ENCODE measurements at places on chromosomes 16 and 17.
A peak's percentile ranks its signal among the peaks of the same experiment; 100 is the strongest.

DNA sequence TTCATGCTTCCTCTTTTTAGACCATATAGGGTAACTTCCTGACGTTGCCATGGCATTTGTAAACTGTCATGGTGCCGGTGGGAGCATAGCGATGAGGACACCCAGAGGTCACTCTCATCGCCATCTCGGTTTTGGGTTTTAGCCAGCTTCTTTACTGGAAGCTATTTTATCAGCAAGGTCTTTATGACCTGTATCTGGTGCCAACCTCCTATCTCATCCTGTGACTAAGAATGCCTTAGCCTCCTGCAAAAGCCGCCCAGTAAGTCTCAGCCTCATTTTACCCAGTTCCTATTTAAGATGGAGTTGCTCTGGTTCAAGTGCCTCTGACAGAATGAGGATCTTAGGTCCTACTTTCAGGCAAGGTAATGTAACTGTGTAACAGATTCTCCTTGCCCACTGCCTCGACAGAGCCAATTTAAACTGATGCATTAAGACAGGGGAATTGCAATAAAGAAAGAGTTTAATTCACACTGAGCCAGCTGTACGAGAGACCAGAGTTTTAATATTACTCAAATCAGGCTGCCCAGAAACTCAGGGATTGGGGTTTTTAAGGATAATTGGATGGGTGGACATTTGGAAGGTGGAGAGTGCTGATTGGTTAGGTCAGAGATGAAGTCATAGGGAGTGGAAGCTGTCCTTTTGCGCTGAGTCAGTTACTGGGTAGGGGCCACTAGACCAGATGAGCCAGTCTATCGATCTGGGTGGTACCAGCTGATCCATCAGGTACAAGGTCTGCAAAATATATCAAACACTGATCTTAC, 59.9 kb upstream of the ATF7IP2 start:
- DNase-seq = no peak

DNA sequence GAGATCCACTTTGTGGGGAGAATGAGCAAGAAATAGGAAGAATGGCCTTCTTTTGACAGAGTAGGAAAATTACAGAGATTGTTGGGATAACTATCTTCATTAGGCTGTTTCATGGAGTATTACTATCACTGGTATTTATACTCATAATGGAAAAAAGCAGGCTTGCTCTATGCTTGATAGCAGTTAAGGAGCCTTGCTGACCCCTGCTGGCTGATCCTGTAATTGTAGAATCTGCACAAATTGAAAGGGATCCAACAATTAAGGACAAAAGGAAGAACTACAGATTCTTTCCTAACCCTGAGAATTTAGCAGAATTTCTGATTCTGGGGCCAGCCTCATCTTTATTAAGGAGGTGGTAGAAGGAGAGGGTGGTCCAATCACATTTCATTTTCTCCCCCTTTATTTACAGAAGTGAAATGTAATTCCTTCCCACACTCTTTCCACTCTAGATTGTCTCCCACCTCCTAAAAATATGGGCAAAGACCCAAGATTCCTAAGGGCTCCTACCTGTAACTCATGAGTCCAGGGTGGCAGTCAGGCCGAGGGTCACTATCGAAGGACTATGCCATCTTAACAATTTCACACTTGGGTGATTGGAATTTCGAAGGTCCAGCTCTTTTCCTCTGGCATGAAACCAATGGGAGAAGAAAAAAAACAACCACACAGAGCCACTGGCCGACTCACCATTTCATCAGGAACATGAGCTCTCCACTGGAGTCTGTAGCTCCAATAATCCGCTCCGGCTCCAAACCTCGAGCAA, 26.3 kb downstream of the NFE2L1 start:
- peak; percentile 66 for DNase-seq

DNA sequence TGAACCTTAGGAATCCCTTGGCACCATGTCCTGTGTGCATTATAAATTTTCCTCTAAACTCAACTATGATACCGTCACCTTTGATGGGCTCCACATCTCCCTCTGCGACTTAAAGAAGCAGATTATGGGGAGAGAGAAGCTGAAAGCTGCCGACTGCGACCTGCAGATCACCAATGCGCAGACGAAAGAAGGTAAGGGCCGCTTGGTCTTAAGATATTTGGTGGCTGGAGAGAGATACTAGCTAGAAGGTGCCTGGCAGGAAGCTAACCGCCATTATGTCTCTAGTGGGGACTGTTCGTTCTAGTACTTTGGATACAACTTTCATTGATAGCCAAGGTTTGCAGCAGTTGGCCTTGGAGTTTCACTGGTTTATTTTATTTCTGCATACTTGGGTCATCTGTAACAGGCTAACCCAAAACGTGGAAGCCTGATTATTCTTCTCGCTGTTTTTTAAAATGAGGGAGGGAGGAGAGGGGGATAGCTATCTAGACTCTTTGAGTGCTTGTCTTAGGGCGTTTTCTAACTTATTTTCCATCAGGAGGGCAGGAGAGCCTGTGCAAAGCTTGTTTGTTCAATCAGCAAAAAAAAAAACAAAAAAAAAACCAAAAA, 1.3 kb downstream of the RBBP6 start:
- DNase-seq = no peak

- no peak for DNase-seq
Measured at GRCh38 chr16:23131436-23131835, 17.8 kb downstream of the USP31 start.

DNA sequence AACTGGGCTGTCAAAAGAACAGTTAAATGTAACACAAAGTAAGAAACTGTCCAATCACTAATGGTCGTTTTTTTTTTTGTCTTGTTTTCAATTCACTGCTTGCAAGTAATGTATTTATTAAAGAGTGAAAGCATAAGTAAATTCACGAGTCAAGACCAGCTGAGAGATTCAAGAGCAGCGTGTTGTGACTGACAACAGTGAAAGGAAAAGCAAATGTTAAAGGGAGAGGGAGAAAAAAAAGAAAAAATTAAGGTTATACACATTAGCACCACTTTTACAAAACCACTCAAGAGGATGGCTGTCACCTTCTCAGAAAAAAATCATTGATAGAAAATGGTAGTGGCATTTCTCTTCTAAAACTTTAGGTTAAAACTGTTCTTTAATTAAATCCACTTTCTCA, 36.1 kb downstream of the GPATCH8 start:
- DNase-seq = no peak

- DNase-seq = no peak
Measured at GRCh38 chr16:87854053-87854906, 15.0 kb downstream of the SLC7A5 start.

- DNase-seq = no peak
Measured at GRCh38 chr17:11928436-11928835, 68.8 kb downstream of the ZNF18 start.

- no peak for DNase-seq
Measured at GRCh38 chr16:73154063-73154870, 106.3 kb upstream of the ZFHX3 start.

GRCh38 chr16:89065458-89065822, 28.2 kb upstream of the ACSF3 start:
- no peak for DNase-seq

GRCh38 chr17:1019451-1019850, 22.5 kb downstream of the TIMM22 start:
- no peak for DNase-seq

- DNase-seq = no peak
Measured at GRCh38 chr17:74426551-74427047, 5.3 kb upstream of the GPRC5C start.

- no peak for DNase-seq
Measured at GRCh38 chr17:61387511-61388305, 11.9 kb upstream of the TBX2 start.

DNA sequence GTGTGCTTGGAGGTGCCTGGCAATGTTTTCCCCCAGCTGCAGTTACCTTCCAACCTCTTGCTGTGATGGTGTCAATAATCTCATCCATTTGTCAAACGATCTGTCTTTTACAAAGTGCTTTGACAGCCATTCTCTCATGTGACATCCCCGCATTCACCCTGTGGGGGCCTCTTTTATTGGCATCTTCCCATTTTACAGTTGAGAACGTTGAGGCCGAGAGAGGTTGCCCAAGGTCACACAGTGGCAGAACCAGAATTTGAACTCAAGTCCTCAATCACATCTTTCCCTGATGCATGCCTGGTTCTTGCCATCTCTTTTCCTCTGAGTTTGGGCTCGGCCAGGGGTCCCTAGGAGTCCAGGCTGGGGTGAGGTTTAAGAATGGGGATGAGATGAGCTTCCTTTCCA, 1.5 kb downstream of the TAOK2 start:
- no peak for DNase-seq

DNA sequence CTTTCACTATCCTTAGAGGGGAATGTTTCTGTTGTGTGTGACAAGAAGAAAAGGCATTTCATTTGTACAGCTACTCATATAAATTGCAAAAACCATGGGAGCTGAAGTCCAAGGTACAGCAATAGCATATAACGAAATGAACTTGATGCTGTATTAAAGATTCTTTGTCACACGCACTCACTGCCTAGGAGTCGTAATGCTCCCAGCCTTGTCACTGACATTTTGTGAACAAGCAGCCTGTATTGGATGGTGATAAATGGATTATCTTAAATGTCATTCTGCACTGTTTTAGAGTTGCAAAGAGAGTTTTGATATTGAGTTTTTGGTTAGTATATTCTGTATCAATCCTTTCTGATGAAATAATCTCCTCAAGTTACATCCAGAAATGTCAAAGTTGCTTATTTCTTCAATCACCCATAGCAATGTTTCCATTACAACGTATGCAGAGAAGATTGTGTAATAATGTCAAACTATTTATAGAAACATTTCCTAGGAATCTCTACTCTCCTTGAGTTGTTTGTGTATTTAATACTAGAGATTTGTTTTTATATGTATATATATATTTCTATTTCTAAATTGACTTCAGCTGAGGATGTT, 270.6 kb downstream of the FTO start:
- no peak for DNase-seq

- DNase-seq = no peak
Measured at GRCh38 chr16:1175566-1176279, 22.8 kb downstream of the CACNA1H start.

GRCh38 chr17:49776551-49777300, 11.8 kb upstream of the KAT7 start:
- DNase-seq = no peak
